ENCODE measurements at places on chromosomes 13 and 19.

DNA sequence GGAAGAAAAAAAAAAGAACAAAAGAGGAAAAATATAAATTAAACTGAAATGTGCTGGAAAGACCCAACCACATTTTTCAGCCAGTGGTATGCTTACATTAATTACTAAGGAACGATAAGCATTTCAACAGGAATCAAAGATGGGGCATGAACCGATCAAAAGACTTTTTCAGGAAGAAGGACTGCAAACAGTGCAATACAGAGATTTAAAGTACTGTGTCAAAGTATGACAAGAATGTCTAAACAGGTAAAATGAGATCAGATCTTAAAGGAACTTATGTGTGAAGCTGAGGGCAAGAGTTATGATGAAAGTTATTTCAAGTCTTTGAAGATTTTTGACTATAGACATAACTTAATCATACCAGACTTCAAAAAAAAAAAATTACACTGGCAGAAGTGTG is 1761.8 kb downstream of the SLITRK5 start:
- DNase-seq: no peak

GRCh38 chr13:41533266-41534052 is 76.1 kb downstream of the RGCC start:
- no peak for DNase-seq

DNA sequence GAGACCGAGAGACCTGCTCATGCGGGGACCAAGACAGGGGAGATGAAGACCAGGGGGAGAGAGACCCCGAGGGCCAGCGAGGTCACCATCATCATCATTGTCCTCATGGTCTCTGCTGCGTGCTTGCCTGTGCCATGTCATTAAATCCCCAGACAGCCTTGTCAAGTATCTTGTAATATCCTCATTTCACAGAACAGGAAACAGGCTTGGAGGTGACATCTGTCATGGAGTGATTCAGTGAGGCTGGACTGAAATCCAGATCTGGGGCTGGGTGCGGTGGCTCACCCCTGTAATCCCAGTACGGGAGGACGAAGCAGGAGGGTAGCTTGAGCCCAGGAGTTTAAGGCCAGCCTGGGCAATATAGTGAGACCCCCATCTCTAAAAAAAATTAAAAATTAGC is 5.9 kb upstream of the NANOS2 start:
- no peak for DNase-seq

GRCh38 chr19:54795758-54796157 is 7.7 kb upstream of the KIR2DL4 start:
- no peak for DNase-seq

- DNase-seq: no peak
Measured at GRCh38 chr19:16419669-16420335, 52.0 kb downstream of the EPS15L1 start.

DNA sequence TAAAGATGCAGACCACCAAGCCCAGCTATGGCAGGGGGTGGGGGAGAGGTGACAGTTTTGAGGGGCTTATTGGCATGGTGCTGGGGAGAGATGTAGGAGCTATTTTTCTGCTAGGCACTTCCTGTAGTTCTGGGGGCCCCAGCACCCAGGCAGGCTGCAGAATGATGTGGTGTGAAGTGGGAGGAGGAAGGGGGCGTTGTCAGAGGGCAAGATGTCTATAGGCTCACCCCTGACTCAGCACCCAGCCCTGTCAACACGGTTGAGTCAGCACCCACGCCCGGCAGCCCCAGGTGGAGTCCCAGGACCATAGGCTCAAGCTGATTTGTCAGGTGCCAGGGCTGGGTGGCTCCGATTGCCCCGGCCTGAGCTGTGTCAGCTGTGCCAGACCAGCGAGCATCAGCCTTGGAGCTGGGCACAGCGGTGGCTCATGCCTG is 5.8 kb downstream of the KLF2 start:
- DNase-seq: no peak

DNA sequence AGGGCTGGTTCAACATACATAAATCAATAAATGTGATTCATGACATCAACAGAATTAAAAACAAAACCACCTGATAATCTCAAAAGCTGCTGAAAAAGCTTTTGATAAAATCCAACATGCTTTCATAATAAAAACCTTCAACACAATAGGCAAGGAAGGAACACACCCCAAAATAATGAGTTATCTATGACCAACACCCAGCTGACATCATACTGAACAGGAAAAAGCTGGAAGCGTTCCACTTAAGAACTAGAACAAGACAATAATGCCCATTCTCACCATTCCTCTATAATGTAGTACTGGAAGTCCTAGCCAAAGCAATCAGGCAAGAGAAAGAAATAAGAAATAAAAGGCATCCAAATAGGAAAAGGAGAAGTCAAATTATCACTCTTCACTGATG is 116.2 kb upstream of the FREM2 start:
- no peak for DNase-seq

DNA sequence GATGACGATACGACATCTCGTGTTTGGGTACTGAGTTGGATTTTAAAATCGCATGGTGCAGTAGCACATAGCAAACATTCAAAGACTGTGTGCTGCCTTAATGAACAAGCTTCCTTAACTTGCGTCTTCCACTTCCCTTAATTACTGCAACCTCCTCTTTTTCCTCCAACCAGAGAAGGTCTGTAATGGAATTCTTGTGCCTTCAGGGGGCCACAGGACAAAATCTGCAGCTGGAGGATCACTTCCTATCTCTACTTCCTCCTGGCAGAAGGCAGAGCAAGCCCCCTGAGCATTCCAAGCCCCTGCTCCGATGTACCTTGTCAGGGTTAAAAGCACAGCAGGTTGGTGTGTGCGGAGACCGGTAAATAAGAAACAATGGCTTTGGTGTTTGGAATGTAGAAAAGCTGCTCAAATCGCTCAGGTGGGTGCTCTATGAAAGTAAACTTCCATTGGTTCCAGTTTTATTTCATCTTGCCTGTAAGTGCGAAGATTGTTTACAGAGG is 151.3 kb upstream of the UQCRFS1 start:
- no peak for DNase-seq

All from AG09309 (cell line).